ENCODE measurements at places on chromosomes 5 and 9. TPM values are rescaled to one million over a fixed set of nuclear protein-coding genes. Genes with fewer than 3 reads are reported as not detected.
A peak's percentile ranks its signal among the peaks of the same experiment; 100 is the strongest.

The UNC5A gene
- 5.6 TPM for total RNA-seq

The ZNF883 gene
- 18.4 TPM for total RNA-seq

The HMCN2 gene
- 9.3 TPM for total RNA-seq

GRCh38 chr5:171678646-171679045 is 107.0 kb upstream of the SMIM23 start:
- H3K27ac ChIP-seq = no peak overlapping the region
- peaks cover 4% of the 10 kb centered on the region for H3K4me1 ChIP-seq
- no peak for DNase-seq
- H3K36me3 ChIP-seq = peaks cover 6% of the 10 kb centered on the region

DNA sequence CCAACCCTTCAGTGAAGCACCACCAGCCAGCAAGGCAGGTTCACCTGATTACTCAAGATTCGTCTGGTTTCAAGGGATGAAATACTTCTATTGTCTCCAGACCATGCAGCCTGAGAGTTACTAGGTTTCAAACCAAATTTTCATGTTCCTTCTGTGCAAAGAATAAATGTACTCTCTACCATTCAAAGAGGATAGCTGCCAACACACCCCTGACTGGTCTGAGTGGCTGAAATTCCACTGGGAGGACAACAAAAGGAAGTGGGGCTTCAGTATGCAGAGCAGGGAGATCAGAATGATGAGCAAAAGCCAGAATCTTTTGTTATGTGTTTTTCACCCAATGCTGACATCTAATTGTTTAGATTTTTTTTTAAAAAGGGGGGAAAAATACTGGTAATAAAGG is 356.3 kb downstream of the BNC2 start:
- peaks cover 14% of the 10 kb centered on the region for H3K4me1 ChIP-seq
- peaks cover 2% of the 10 kb centered on the region for H3K27me3 ChIP-seq
- H3K36me3 ChIP-seq = no peaks in the 10 kb centered on the region
- no peak for DNase-seq
- peak overlapping the region; percentile 59 for H3K27ac ChIP-seq

- no peak overlapping the region for H3K4me3 ChIP-seq
- peaks cover 4% of the 10 kb centered on the region for H3K36me3 ChIP-seq
- no peaks in the 10 kb centered on the region for H3K4me1 ChIP-seq
- DNase-seq = no peak
- H3K27me3 ChIP-seq = peaks cover 2% of the 10 kb centered on the region
Observed at GRCh38 chr9:114694146-114694545, 12.2 kb upstream of the TEX48 start.

GRCh38 chr5:4704951-4705350 is 435.2 kb upstream of the ADAMTS16 start:
- H3K27ac ChIP-seq = no peak overlapping the region
- H3K36me3 ChIP-seq = no peaks in the 10 kb centered on the region
- H3K27me3 ChIP-seq = no peaks in the 10 kb centered on the region
- H3K4me3 ChIP-seq = no peak overlapping the region

DNA sequence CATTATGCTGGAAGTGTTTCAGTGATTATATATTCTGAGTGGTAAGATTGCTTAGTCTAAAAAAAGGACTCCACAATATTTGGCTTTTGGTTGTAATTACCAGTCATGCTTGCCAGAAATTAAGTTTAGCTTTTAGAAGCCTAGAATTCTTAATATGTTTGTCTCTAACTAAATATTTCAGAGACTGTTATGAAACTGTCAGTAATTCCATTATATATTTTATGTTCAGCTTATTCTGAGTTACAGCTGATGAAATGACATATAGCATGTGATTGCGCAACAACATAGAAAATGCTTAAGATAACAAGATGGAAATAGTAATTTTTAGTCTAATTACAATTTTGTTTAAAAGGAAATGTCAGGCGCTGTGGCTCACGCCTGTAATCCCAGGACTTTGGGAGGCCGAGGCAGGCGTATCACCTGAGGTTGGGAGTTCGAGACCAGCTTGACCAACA is 44.2 kb downstream of the KIAA1958 start:
- H3K36me3 ChIP-seq = no peaks in the 10 kb centered on the region
- no peak for DNase-seq
- H3K4me3 ChIP-seq = no peak overlapping the region

- no peak overlapping the region for H3K27ac ChIP-seq
- H3K4me1 ChIP-seq = peaks cover 4% of the 10 kb centered on the region
- no peak overlapping the region for H3K4me3 ChIP-seq
- DNase-seq = no peak
Observed at GRCh38 chr5:172683645-172684471, 42.8 kb downstream of the NEURL1B start.

DNA sequence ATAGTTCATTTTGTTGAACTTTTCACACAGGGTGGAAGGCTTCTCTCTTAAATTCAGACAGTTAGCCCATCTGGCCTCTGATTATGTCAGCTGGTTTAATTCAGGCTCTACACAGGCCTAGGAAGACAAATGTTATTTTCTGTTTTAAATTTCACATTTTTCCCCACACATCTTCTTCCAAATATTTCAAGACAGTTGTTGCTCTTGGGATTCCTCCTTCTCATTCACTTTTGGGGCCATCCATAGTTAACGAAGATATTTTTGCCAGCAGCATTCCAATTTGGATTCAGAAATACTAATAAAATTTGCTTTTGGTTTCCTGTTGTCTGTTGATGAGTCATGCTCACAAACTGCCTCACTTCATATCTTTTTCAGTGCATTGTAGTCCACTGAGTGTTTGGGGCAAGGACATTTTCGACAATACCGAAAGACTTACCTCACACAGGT is 475.4 kb downstream of the DMAC1 start:
- DNase-seq = no peak
- no peaks in the 10 kb centered on the region for H3K4me1 ChIP-seq
- no peaks in the 10 kb centered on the region for H3K36me3 ChIP-seq
- H3K4me3 ChIP-seq = no peak overlapping the region
- no peaks in the 10 kb centered on the region for H3K27me3 ChIP-seq

DNA sequence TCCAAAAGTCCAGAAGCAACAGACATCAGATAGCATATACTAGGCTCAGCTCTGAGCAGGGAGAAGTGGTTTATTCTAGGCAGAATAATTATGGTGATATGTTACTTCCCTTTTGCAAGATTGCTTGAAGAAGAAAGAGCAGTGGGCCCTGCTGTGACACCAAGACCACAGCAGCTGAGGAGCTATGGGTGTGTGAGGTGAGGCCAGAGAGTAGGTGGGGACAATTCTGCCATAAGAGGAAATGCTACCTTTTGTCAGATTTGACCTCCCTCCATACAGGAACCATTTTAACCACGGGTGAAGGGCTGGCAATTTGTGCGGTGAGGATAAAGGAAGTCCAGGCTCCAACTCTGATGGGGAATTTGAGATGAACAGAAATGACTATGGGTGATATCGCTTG is 51.3 kb downstream of the TNFSF15 start:
- H3K27me3 ChIP-seq = no peaks in the 10 kb centered on the region
- no peaks in the 10 kb centered on the region for H3K4me1 ChIP-seq
- DNase-seq = no peak
- no peaks in the 10 kb centered on the region for H3K36me3 ChIP-seq
- H3K4me3 ChIP-seq = no peak overlapping the region

- no peaks in the 10 kb centered on the region for H3K27me3 ChIP-seq
- H3K36me3 ChIP-seq = peaks cover 6% of the 10 kb centered on the region
- DNase-seq = no peak
- no peak overlapping the region for H3K27ac ChIP-seq
- no peak overlapping the region for H3K4me3 ChIP-seq
Observed at GRCh38 chr5:133433641-133434040, 178.7 kb downstream of the FSTL4 start.
